NCI-H510A treated with DMSO at 0.1 percent for 48 hours (cell line): ENCODE measurements at places on chromosomes 6 and 20.

DNA sequence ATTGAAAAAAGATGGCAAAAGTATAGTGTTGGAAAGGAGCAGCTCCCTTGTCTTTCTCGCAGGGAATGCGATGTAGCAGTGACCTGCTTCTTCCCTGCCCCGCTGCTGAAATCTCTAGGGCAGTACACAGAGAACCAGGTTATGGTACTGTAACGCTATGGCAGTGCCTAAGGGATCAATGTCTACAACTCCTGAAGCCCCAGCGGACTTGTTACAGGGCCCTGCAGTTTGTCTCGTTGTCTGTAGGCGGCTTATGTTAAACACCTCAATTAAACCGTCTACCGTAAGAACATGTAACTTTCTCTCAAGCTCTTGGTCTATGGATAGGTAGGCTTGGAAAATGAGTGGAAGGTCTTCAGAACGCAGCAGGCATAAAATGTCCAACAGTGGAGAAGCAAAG, 44.8 kb upstream of the SLC17A4 start:
- DNase-seq = no peak

GRCh38 chr6:5261545-5262109, 314 bp downstream of the FARS2 start:
- no peak for DNase-seq

GRCh38 chr20:54048891-54049545, 21.4 kb downstream of the BCAS1 start:
- DNase-seq = no peak

- no peak for DNase-seq
Measured at GRCh38 chr6:46998436-46999017, 43.6 kb downstream of the ADGRF1 start.

DNA sequence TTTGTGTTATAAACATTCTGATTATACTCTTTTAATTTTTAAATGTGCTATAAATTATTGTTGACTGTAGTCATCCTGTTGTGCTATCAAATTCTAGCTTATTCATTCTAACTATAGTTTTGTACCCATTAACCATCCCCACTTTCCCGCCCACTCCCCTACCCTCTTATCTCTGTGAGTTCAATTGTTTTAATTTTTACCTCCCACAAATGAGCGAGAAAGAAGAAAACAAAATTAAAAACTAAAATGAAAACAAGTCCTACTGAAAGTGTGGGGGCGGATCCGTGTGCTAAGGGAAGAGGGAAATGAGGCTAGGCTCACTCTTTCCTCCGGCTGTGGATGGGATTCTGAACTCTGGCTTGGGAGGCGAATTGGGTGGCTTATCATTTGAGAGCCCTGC, 6.6 kb upstream of the ZNF831 start:
- DNase-seq = no peak

DNA sequence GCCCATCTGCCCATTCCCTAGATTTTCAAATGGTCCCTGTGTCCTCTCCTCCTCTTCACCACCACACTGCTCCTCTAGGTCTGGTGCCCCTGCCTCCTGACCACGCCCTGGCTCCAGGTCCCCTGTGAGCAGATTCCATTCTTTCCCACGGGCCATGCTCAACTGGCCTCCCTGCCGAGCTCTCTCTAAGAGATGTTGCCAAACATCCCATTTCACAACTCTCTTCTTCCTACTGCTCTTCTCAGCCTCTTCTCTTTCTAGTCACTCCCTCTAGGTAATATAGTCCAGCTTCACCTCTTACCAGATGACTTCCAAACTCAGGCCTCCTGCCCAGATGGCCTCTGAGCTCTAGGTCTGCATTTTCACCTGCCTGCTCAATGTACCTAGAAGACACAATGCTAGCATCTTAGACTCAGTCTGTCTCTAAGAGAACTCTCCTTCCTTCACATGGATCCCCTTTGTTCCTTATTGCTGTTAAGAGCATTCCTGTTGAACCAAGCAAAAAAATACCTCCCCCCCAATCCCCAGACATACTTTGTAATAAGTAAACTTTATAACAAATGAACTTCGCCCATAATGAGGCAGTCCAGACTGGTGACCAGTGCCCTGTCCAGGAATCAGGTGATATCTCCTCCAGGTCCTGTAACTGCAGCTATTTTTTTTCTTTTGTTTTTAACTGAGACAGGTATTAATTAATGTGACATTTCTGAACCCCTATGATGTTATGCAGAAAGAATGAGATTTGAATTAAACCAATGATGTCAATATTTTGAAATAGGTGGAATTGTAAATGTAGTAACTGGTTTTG, 79.0 kb downstream of the LYRM4 start:
- DNase-seq = peak; percentile 15

- DNase-seq = no peak
Measured at GRCh38 chr6:89944181-89944755, 50.0 kb downstream of the GJA10 start.

DNA sequence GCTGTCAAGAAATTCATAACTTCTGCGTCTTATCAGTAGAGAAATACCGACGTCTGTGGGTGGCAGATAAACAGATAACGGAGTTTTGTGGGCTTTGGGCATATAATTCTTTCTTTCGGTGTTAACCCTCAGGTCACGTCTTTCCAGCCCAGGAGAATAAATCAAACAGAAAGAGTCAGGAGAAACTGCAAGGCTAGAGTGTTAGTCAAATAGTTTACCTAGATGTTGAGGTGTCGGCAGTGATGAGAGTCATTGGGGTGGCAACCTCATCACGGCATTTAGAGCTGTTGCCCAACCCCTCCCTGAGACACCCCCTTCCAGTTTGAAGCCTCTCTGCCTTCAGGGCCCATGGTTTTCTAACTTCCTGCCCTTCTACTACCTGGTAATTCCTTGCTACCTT, 49.5 kb downstream of the ADTRP start:
- no peak for DNase-seq

DNA sequence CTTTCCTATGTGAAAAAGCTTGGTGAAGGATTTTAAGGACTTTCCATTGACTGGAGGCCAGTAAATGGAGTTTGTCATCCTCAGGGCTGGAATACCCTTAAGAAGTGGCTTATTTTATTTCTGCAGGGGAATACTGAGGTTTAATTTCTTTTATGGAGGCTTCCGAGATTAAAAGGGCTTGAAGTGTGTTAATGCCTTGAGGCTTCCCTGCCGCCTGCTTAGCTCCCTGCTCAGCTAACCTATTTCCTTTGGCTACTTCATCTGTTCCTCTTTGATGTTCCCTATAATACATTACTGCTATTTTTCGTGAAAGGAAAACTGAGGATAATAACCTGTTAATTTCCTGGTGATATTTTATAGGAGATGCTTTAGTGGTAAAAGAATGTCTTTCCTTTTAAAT, 44.2 kb downstream of the HLA-DPB1 start:
- no peak for DNase-seq

GRCh38 chr6:11632231-11632630, 94.7 kb downstream of the TMEM170B start:
- no peak for DNase-seq

GRCh38 chr6:26104457-26105108, 17.4 kb downstream of the HFE start:
- no peak for DNase-seq

DNA sequence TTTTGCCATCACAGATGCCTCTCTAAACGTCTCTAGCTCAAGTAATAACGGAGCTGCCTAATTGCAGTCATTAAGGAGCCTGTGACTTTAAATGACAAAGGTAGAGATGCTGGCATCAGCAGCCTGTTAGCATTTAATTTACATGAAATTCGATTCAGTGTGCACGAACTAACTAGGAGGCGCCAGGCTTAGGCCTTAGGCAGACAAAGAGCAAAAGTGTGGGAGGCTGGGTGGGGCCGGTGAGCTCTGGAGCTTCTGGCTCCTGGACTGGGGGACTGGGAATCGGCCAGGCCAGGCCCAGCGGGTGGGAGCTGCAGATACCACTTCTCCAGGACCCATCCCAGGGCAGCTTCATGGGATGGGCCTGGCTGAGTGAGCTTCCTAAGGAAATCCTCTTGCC, 170.0 kb upstream of the AGPAT4 start:
- DNase-seq = no peak

DNA sequence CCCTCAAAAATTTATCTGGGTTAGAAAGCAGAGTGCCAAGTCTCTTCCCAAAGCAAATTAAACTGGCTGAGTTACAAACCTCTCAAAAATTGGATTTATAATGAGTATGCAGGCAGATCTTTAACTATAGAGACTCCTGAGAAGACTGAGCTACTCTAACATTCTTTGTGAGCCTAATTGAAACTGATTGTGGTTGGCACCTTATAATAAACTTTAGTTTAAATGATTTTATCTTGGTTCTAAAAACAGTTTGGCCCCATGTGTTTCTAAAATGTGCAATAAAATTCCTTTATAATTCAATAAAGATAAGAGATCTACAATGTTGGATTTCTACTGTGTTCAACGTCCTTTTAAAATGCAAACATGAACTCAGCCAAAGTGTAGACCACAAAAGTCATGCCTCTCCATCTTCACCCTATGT, 480.2 kb upstream of the RNF217 start:
- no peak for DNase-seq

GRCh38 chr6:90818163-90818562, 231.3 kb upstream of the MAP3K7 start:
- DNase-seq = no peak

DNA sequence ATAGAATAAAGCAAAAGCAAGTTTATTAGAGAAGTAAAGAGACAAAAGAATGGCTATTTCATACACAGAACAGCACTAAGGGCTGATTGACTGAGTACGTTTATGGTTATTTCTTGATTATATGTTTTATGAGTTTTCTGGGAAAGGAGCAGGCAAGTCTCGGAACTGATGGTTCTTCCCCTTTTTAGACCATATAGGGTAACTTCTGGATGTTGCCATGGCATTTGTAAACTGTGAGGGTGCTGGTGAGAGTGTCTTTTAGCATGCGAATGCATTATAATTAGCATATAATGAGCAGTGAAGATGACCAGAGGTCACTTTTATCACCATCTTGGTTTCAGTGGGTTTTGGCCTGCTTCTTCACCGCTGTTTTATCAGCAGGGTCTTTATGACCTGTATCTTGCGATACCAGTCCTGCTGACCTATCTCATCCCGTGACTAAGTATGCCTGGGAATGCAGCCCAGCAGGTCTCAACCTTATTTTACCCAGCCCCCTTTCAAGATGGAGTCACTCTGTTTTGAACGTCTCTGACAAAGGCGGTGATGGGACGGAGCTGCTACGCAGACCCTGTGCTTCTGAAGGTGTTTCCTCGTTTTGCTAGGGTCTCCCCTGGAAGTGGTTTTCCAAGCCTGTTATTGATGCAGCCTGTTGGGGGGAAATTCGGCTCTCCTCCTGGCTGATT, 45.4 kb upstream of the BMP6 start:
- DNase-seq = no peak

DNA sequence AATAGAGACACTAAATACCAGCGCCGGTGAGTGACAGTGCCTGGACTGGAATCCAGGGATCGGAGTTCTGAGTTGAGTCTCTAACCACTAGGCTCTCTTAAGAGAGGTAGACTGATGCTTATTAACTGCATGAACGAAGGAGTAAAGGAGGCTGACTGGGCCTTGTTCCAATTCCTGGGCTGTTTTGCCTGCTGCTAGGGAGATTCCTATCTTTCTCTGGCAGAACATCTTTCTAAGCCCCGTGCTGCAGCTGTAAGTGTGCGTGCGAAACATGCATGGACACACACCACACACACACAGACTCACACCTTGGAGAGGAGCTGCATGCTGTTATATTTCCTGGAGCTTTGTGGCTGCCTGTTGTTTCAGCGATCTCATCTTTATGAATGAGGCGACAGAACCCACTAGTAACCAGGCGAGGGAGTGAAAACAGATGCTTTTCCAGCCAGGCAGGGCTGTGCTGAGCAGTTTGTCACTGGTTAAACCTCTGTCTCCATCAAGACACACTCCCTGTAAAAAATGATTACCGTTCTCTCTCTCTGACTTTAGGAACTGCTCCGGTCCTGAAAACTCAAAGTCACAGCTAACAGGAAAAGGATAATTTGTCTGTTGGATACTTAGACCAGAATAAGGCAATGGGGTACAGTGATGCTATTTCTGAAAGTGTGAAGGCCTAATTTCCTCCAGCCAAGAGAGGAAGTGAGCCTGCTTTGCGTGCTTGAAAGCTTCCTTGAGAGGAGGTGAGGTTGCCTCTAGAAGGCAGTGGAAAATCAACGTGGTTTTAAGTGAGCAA, 157.4 kb upstream of the ZNF217 start:
- DNase-seq = no peak

GRCh38 chr6:167735084-167735950, 91.4 kb upstream of the AFDN start:
- DNase-seq = no peak

- no peak for DNase-seq
Measured at GRCh38 chr6:76441875-76442274, 369.4 kb upstream of the IMPG1 start.

DNA sequence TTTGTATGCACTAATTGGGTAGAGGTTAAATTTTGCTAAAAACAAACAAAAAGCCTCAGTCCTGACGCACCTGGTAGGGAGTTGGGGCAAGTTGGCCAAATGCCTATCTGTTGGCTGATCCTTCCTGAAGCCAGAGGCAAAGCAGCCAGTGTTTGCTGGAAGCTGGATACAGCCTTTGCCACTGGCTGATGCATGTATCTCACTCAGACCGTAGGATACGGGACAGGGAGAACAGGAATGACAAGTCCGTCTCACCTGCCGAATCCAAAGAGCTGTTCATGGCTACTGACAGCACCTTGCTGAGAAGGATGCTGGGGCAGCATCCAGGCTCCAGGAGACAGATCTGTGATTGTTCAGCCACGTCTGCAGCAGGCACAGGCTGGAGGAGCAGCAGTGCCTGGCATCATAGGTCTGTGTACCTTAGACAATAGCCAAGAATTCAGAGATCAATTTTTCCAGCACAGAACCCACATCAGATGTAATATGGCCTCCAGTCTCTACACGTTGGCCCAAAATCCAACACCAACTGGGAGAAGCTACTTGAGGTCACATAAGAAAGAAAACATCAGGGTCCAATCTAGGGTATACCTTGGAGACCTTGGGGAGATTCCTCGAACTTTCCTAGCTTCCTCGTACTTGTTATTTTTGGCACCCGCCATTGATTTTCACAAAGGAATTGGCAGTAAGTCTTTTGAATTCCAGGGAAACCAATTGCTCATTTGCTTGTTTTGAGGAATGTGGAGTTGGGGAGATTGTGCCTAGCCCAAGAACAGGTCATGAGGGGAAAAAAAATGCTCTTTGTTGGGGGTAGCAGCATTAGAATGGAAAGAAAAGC, 108.5 kb upstream of the ARMC2 start:
- DNase-seq = no peak

DNA sequence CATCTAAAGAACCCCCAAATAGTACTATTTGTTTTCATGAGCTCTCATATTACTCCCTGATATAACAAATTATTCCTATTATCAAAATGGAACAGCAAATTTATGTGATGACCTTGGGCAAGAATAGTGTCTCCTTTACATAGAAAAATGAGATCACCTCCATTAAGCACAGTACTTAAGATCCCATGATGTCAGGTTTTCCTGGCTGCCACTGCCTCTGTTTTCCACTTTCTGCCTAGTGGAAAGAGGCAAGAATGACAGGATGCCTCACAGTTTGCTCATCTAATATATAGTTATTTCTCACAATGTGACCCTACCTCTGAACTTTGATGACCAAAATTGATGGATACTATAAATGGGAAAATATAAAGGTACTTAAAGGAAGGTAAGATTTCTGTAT, 260.1 kb upstream of the SGK1 start:
- DNase-seq = no peak

- no peak for DNase-seq
Measured at GRCh38 chr6:157800420-157801237, 22.4 kb upstream of the SNX9 start.

- no peak for DNase-seq
Measured at GRCh38 chr6:144617191-144617590, 332.1 kb downstream of the UTRN start.

- DNase-seq = no peak
Measured at GRCh38 chr6:107173779-107174178, 58.5 kb upstream of the BEND3 start.

- DNase-seq = peak; percentile 82
Measured at GRCh38 chr20:49608752-49609670, 41.1 kb upstream of the PTGIS start.
